ENCODE measurements at places on chromosomes 12 and 14. TPM values are rescaled to one million over a fixed set of nuclear protein-coding genes. Genes with fewer than 3 reads are reported as not detected.

- no peak for DNase-seq
Measured at GRCh38 chr12:75759842-75760572, 248.6 kb upstream of the KRR1 start.

The TRIP11 gene
- total RNA-seq, result 25.2 TPM

The TOMM20L gene
- total RNA-seq, result not detected

GRCh38 chr12:96434107-96434506 is 33.9 kb upstream of the CDK17 start:
- no peak for DNase-seq

DNA sequence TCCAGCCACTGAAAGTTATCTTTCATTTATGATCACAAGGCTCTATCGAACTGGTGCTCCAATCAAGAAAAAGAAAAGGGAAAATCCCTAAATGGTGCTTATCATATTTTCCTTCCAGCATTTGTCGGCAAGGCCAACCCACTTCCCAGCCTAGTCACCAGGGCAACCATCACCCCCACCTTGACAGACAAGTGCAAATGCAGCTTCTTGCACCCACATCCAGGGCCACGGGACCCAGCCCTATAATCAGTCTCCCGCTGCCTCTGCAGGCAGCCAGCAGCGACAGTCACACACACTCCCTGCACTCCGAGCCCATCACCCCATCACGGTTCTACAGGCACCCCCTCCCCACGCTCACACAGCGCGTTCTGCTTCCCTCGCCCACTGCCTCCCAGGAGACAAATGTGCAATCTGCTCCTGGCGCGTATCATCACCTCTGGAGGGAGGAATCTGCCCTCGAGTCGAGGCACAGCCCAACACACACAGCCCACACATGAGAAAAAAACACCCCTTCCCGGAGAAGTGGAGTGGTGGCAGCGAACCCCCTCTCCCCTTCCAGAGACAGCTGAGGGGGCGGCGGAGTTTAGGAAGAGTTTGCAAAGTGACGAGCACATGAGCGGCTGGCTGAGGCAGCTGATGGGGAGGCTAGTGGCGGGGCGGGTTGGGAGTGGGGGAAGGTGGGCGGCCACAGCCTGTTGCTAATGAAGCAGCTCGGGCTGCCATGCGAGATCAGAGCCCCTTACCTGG is 9.3 kb upstream of the PPP4R4 start:
- no peak for DNase-seq

The TSHR gene
- total RNA-seq, result not detected

- no peak for DNase-seq
Measured at GRCh38 chr12:29510591-29511185, 13.2 kb upstream of the OVCH1 start.

DNA sequence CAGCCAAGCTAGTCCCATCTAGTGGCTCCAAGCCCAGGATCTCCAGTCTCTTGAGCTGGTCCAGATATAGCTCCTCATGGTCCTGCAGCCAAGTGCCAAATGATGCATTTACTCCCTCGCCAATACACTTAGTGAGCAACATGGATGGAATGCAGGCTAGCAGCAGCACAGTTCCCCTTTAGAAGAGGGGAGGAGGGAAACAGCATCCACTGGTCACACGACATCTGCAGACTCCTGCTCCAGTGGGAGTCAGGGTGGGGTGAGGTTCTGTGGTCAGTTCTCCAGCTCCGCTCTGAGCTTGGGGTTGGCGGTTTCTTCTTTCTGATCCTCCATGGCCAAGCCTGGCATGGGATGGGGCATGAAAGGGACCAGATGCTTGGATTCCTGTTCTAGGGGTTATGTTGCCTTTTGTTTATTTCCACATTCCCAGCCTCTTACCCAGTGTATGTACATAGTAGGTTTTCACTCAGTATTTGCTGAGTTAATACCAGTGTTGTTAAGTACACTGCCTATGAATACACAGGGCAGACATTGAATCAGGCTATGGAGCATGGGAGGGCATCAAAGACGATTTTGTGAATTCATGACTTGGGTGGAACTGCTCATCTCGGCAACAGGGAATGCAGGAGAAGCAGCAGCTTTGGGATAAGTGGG is 57.3 kb downstream of the GALNT16 start:
- peak; percentile 32 for DNase-seq

- no peak for DNase-seq
Measured at GRCh38 chr12:11891346-11891745, 179.4 kb upstream of the BCL2L14 start.

DNA sequence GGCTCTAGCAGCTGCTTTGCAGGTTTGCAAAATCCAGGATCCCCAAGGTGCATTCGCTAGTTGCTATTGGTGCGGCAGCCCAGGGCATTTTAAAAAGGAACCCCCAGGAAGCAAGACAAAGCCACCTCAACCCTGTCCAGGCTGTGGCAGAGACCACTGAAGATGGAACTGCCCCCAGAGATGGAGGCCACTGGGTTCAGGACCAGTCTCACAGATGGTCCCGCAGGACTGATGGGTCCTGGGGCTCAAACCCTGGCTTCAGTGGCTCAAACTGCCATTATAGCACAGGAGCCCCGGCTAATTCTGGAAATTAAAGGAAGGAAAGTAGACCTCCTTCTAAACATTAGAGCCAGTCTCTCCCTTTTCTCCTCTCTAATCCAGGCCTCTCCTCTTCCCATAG is 79.8 kb upstream of the TSPAN11 start:
- DNase-seq, result no peak

The TAPBPL gene
- 14.5 TPM for total RNA-seq

- no peak for DNase-seq
Measured at GRCh38 chr12:116654226-116654743, 83.6 kb downstream of the SPRING1 start.

The MRPS35 gene
- 16.5 TPM for total RNA-seq

GRCh38 chr12:1692895-1693610 is 2.2 kb downstream of the ADIPOR2 start:
- no peak for DNase-seq

- peak; percentile 51 for DNase-seq
Measured at GRCh38 chr14:70907996-70908934, 1.0 kb downstream of the PCNX1 start.

The FOXN4 gene
- total RNA-seq, result not detected

DNA sequence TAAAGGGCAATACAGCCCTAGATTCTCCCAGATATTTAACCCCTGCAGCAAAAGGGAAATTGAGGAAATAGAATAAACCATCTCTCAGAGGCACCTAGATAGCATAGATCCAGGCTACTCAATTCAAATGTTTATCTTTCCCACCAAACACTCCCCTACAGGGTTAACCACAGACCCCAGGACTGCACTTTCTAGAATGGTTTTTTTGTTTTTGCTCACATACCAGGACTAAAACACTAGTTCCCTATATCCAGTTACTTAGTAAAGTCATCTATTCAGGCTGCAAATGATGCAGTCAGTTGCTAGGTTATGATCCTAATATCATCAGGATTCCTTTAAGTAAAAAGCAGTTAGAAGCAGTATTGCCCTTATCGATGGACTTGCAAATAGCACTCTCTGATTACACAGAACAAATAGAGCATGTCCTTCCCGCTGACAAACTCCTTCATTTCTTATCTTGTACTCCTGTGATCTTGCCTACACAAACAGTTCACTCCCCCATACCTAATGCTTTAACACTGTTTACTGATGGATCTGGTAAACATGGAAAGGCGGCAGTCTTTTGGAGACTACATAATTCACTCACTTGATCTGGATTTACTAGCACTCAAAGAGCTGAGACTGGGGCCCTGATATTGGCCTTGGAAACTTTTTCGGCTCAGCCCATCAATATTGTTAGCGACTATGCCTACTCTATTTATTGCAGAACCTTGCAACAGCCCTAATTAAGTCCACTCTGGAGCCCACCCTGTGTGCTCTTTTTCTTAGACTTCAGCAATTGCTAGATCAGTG is 257.2 kb upstream of the DIO2 start:
- no peak for DNase-seq

GRCh38 chr12:4771960-4772566 is 51.9 kb downstream of the GALNT8 start:
- no peak for DNase-seq

DNA sequence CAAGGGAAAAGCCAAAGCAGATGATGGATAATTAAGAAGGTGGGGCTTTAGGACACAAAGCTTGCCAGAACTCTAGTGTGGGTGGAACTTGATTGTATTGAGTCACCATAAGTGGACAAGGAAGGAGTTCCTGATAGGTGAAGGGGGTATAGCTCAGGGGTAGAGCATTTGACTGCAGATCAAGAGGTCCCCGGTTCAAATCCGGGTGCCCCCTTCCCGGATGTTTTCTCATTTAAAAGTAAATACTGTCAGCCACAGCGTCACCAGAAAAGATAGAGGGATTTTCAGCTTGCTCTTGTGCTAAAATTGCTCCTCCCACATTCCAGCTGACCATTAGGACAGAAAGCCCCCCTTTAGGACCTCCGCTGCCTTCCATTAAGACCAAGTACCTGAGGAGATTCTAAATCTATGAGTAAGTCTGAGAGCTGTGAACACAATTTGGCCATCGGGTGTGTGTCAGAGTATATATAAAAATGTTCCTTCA is 36.6 kb downstream of the DCAF4 start:
- no peak for DNase-seq

DNA sequence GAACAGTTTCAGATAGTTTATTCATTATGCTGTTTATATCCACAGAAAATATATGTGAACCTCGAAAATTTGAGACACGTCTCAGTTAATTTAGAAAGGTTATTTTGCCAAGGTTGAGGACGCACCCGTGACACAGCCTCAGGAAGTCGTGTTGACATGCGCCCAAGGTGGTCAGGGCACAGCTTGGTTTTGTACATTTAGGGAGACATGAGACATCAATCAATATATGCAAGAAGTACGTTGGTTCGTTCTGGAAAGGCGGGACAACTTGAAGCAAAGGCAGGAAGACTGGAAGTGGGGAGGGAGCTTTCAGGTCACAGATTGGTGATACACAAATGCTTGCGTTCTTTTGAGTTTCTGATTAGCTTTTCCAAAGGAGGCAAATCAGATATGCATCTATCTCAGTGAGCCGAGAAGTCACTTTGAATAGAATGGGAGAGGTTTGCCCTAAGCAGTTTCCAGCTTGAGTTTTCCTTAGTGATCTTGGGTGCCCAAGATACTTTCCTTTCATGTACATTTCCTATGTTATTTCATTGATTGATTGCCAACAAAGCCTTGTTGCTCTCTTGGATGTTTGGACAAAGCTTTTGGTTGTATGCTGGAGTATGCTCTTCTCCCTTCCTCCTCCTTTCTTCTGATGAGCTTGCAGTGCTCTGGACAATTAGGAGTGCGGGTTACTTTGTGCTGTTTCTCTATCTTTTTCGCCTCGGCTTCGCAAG is 3.2 kb downstream of the SNAPC1 start:
- DNase-seq, result no peak

GRCh38 chr14:72894623-72895378 is 900 bp upstream of the DPF3 start:
- DNase-seq, result peak; percentile 57

The ADCY4 gene
- 14.8 TPM for total RNA-seq

DNA sequence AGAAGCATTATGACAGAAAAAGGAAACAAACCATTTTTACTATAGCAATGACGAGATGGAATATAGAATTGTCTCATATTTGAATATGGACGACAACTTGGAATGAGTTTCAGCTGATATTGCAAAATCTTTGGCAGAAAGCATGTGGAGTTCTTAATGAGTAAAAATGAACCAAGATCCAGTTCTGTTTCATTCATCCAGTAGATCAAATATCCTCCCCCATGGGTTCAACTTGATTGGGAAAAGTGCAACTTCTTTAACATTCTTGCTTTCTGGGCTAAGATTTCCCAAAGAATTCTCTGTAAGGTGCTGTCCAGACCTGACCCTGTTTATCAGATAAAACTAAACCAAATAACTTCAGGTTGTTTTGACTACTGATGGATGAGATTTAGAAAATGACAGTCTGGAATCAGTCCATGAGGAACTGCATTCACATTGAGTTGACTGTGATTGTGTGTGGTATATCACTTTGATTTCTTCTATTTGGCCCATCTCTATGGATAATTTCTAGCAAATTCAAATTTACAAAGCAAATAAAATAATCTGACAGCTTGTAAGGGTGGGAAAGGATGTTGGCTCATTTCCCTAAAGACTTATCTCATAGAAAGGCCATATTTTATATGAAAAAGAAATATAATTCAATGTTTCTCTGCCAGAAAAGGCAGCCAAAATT is 267.4 kb downstream of the ADAMTS20 start:
- no peak for DNase-seq

The C12orf50 gene
- total RNA-seq, result not detected

DNA sequence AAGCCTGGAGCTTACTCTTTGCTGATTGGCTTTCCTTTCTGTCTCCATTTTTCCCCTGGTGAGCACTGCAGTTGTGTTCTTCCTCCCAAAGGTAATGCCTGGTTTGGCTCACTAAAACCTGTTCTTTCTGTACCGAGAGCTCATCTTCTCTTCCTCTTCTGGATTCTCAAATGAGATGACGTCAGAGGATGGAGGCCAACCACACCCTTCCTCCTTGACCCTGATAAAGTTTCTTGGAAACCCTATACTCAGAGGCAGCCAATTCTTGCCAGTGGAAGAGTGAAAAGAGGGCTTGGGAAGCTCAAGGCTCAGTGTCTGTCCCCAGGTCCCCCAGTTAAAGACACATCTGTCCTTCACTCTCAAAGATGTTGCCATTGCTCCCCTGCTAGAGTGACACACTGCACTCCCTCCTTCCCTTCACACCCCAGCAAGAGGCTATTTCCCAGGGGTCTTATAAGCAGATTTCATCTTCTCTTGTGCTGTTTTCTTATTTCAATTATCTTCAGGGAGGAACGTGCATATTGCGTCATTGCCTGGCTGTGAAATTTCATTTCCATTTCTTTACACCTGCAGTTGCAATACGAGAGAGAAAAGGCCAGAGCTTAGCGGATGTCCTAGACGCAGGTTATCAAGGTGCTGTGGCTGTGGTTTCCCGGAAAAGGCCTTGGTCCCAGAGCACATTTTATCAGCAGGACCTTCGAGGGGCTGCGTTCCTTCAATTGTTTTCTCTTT is 27.3 kb downstream of the NTF3 start:
- no peak for DNase-seq

DNA sequence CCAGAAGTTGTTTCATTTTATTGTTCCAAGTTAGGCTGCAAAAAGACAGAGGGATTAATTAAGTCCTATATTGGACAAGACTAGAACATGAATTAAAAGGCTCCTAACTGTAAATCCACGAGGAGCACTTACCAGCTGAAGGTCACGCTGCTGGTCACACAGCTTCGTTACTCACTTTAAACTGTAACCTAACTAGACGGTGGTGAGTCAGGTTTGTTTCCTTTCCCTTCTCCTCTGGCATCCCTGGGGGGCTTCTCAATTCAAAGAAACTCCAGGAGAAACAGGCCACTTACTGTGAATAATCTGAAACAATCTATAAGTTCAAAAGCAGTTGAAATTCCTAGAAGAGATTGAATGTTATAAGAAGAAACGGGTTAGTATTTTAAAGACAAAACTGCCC is 331.4 kb downstream of the BCAT1 start:
- no peak for DNase-seq

The FERMT2 gene
- 29.3 TPM for total RNA-seq

- peak; percentile 98 for DNase-seq
Measured at GRCh38 chr14:35403603-35404448, 723 bp downstream of the NFKBIA start.

Measured in body of pancreas (tissue), 4 donors.